Upper lobe of right lung (tissue), 1 donor: ENCODE measurements at places on chromosomes 1 and 21. TPM values are rescaled to one million over a fixed set of nuclear protein-coding genes. Genes with fewer than 3 reads are reported as not detected.

CFHR5 gene
- not detected for total RNA-seq

OR2T2 gene
- not detected for total RNA-seq

GJA9 gene
- not detected for total RNA-seq

NR0B2 gene
- total RNA-seq = 2.5 TPM

DNA sequence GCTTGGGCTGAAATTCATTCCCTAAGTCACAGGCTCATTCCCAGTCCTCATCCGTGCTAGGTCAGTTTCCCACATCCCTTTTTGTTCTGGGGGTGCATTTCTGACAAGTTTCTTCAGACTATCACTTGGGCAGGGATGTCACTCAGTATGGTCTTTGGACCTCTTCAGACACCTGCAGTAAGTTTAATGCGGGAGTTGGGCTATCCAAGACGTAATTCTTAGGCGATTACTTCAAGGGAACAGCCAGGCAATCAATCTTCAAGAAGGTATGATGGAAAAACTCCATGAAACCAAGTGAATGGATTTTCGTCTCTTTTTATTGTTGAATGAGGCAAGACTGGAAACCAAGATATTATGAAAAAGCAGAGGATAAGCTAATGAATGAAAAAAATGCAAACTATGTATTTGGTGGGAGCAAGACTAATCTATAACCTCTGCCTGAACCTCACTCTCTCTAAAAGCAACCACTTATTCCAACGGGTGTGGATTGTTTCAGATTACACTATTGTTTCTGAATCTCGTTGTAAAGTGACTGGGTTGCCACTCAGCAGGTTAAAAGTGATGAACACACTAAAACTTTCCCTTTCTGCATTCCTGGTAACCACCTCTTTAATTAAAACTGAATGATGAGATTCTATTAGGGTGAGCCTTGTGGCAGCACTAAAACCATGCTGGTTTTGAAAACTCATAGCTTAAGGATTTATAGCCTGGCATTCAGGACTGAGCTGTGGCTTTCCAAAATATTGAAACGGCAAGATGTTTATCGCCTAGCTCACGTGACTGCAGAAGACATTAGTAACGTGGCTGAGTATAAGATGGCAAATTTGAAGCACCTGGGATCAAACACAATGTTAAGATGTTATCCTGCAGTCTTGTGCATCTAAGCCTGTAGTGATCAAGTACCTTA, 1.1 kb downstream of the RASAL2 start:
- H3K4me3 ChIP-seq = peak overlapping the region; percentile 94
- H3K36me3 ChIP-seq = no peaks in the 10 kb centered on the region
- H3K27me3 ChIP-seq = no peaks in the 10 kb centered on the region
- peak overlapping the region; percentile 87 for H3K27ac ChIP-seq
- no peak for DNase-seq
- peaks cover 20% of the 10 kb centered on the region for H3K4me1 ChIP-seq

DNA sequence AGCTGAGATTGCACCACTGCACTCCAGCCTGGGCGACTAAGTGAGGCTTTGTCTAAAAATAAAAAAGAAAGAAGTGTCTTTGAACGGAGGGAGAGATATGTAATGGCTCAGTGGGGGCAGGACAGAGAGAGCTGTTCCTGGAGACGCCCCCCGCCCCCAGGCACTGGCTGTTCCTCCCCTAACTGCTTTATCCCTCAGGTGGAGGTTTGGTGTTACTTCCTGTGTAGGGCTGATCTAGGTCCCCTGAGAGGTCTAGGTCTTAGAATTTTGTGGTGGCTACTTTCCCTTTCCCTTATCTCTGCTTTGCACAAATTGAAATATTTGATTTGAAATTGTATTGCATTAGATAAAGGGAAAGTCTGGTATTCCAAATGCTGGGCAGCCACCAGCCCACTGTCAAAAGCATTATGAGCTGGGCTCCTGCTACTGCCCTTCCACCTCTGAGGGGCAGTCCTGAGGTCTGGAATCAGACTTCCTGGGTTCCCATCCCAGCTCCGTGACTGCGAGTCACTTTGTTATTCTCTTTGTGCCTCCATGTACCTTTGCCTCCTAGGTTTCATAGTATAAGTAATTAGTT, 134.8 kb upstream of the KIF26B start:
- no peak for DNase-seq
- H3K4me1 ChIP-seq = no peaks in the 10 kb centered on the region
- no peak overlapping the region for H3K27ac ChIP-seq
- H3K36me3 ChIP-seq = no peaks in the 10 kb centered on the region
- H3K27me3 ChIP-seq = no peaks in the 10 kb centered on the region
- H3K4me3 ChIP-seq = no peak overlapping the region

- no peak for DNase-seq
- peaks cover 19% of the 10 kb centered on the region for H3K4me1 ChIP-seq
- no peaks in the 10 kb centered on the region for H3K36me3 ChIP-seq
Observed at GRCh38 chr1:244327533-244327932, 124.2 kb downstream of the ADSS2 start.

- H3K27ac ChIP-seq = no peak overlapping the region
- H3K36me3 ChIP-seq = peaks cover 23% of the 10 kb centered on the region
- no peaks in the 10 kb centered on the region for H3K27me3 ChIP-seq
- no peak overlapping the region for H3K4me3 ChIP-seq
Observed at GRCh38 chr1:50487725-50488124, 64.5 kb upstream of the DMRTA2 start.

- H3K27me3 ChIP-seq = no peaks in the 10 kb centered on the region
- H3K36me3 ChIP-seq = no peaks in the 10 kb centered on the region
Observed at GRCh38 chr1:65503427-65503826, 83.0 kb downstream of the LEPR start.

DNA sequence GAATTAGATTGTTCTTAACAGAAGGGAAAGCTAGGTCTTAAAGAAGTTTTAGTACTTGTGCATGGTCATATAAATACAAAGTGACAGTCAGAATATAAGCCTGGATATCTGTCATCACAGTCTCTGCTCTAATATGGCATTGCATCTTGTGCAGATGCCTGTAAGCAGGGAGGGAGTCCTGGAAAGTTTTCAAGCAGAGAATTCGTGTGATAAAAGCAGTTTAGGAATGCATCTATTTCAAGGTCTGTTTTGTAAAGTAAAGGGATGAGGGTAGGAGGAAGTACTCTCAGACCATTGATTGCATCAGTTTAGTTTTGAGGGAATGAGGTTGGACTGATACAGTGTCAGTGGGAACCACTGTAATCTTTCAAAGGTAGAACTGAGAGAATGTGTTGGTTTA, 30.6 kb downstream of the IARS2 start:
- no peak for DNase-seq
- H3K36me3 ChIP-seq = peaks cover 50% of the 10 kb centered on the region
- H3K4me1 ChIP-seq = no peaks in the 10 kb centered on the region
- no peak overlapping the region for H3K4me3 ChIP-seq
- H3K27ac ChIP-seq = no peak overlapping the region

- H3K4me1 ChIP-seq = no peaks in the 10 kb centered on the region
- H3K27ac ChIP-seq = no peak overlapping the region
- no peaks in the 10 kb centered on the region for H3K36me3 ChIP-seq
- no peak overlapping the region for H3K4me3 ChIP-seq
- no peaks in the 10 kb centered on the region for H3K27me3 ChIP-seq
- no peak for DNase-seq
Observed at GRCh38 chr1:31976401-31976800, 37.3 kb upstream of the KHDRBS1 start.

- H3K4me3 ChIP-seq = no peak overlapping the region
- no peaks in the 10 kb centered on the region for H3K27me3 ChIP-seq
- H3K36me3 ChIP-seq = no peaks in the 10 kb centered on the region
- DNase-seq = no peak
Observed at GRCh38 chr1:218547957-218548730, 203.0 kb downstream of the TGFB2 start.

- H3K4me1 ChIP-seq = no peaks in the 10 kb centered on the region
- no peak overlapping the region for H3K27ac ChIP-seq
- H3K27me3 ChIP-seq = no peaks in the 10 kb centered on the region
- H3K4me3 ChIP-seq = no peak overlapping the region
Observed at GRCh38 chr1:26346274-26347033, 7.5 kb downstream of the CRYBG2 start.

DNA sequence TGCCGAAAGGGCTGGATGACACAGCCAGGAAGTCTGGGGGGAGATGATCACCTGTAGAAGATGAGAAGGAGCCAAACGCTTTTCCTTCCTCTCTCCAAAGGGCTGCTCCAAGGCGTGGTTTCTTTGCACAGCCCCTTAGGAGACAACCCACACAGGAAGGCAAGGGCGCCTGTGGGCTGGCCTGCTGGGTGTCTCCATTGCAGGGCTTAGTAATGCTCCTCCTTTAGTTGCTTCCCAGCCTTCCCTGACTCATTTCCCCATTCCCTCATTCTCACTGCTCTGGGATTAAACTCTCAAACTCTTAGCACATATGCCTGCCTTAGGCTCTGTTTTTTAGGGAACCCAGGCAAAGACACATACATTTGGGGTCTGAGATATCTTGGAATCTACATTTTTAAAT, 1.7 kb upstream of the CLCA1 start:
- H3K4me3 ChIP-seq = no peak overlapping the region
- H3K4me1 ChIP-seq = peaks cover 2% of the 10 kb centered on the region
- no peak for DNase-seq
- H3K36me3 ChIP-seq = no peaks in the 10 kb centered on the region

- no peaks in the 10 kb centered on the region for H3K36me3 ChIP-seq
- H3K27me3 ChIP-seq = no peaks in the 10 kb centered on the region
- peaks cover 5% of the 10 kb centered on the region for H3K4me1 ChIP-seq
- DNase-seq = no peak
Observed at GRCh38 chr1:74193908-74194307, 4.1 kb downstream of the LRRIQ3 start.

GRCh38 chr1:21866707-21867043, 54.6 kb downstream of the LDLRAD2 start:
- no peaks in the 10 kb centered on the region for H3K4me1 ChIP-seq
- no peaks in the 10 kb centered on the region for H3K27me3 ChIP-seq
- peaks cover 49% of the 10 kb centered on the region for H3K36me3 ChIP-seq
- DNase-seq = no peak
- H3K27ac ChIP-seq = no peak overlapping the region

- H3K27me3 ChIP-seq = no peaks in the 10 kb centered on the region
- no peak for DNase-seq
- H3K4me1 ChIP-seq = no peaks in the 10 kb centered on the region
Observed at GRCh38 chr1:98920441-98921110, 84.1 kb downstream of the PLPPR5 start.

DNA sequence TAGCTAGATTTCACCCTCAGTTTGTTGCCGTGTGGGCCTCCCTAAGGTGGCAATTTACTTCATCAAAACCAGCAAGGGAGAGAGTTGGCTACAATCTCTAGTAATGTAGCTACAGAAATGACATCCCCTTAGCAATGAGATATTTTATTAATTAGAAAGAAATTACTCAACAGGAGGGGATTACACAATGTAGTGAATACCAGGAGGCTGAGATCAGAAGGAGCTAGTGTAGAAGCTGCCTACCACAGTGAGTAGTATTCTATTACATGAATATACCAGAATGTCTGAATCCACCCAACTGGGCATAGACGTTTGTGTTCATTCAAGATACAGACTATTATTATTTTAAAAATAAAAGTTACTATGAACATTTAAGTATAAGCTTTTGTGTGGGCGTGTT, 868.2 kb upstream of the CXADR start:
- H3K4me3 ChIP-seq = no peak overlapping the region
- H3K27me3 ChIP-seq = no peaks in the 10 kb centered on the region
- no peak overlapping the region for H3K27ac ChIP-seq
- H3K36me3 ChIP-seq = no peaks in the 10 kb centered on the region
- H3K4me1 ChIP-seq = no peaks in the 10 kb centered on the region

DNA sequence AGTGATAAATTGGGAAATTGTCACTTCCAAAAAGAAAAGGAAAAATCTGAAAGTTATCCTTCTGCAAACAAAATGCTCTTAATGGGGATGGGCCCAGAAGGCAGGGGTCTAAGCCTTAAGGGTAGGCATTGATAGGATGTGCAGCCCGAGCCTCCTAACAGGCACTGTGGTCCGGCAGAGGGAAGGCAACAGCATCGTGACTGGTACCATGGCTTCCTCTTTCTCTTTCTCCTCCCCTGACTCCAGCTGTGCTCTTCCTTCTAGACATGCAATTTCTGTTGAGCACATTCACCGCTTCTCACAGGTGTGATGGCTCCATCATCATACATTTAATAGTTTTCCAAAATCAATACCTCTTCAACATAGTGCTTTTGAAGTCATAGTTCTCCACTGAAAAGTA, 91.5 kb downstream of the SELENOF start:
- H3K27me3 ChIP-seq = no peaks in the 10 kb centered on the region
- DNase-seq = no peak
- H3K4me1 ChIP-seq = no peaks in the 10 kb centered on the region
- no peaks in the 10 kb centered on the region for H3K36me3 ChIP-seq
